M059J (cell line): ENCODE measurements at places on chromosomes 1 and 21.

DNA sequence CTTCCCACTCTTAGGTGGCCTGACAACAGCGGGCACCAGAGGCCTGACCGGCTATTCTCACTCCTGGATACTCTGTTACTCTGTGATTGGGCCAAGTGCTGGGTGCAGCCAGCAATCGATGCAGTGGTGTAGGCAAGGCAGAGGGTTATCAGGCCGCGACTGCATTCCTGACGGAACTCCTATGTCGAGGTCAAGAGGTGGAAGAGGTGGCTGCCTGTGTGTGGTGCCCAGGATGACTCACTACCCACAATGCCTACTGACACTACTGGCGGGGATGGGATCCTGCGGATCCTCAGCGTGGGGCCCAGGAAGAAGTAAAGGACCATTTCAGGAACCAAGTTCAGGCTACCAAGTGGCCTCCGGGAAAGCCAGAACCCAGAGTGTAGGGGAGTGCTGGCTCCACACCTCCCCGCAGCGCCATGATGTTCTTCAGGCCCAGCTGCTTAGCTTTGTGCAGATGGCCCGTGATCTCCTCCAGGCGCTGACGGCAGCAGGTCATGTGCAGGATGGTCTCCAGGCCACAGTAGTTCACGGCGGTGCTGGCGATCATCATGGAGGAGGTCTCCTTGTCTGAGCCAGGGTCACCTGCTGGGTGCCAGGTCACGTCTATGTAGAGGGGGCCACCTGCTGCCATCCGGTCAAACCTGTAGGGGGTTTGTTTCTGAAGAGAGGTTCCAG lies 4.9 kb downstream of the MTHFR start:
- DNase-seq: peak; percentile 48

DNA sequence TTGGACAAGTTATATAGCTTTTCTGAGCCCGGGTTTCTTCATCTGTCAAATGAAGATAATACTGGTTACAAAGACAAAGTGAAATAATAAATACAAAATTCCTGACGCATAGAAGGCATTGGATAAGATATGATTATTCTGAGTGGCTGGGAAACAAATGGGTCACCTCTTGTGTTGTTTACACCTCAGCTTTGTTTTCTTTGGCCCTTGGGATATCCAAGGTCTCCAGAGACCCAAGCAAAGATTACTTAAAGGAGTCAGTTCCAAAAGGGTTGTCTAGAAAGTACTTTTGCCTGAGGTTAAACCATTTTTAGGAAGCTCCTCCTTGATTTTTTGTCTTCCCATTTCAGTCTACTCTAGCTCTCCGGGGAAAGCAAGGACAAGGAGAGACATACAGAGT lies 9.7 kb downstream of the KHDRBS1 start:
- no peak for DNase-seq

- DNase-seq: peak; percentile 35
Observed at GRCh38 chr1:150995896-150996295, 10.8 kb downstream of the MINDY1 start.

DNA sequence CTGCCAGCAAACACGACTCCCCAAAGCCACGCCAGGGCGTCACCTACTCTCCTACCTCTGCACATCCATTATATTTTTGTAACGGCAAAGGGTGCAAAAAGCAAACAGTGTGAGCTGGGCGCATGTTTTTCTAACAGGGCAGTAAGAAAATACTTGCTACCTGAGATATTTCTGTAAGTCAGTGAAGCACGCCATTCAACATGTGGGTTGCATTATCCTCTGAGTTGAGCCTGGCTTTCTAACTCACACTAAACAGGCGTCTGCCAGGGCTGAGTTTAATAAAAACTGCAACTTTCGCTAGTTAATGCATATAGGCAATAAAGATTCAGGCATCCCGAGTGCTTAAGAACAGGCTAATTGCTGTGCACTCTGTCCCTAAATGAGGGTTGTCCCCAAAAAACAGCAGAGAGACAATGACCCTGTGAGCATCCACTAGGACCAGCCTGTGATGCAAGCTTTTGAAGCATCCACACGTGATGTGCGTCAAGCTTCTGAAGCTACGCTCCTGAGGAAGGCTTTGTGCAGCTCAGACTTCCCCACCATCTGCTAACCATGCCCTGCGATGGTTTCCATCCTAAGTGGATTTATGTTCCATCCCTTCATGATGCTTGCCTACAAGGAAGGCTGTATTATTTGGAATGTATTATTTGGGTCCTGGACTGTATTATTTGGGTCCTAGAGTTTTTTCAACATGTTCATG lies 70.0 kb upstream of the SIM2 start:
- DNase-seq: no peak

DNA sequence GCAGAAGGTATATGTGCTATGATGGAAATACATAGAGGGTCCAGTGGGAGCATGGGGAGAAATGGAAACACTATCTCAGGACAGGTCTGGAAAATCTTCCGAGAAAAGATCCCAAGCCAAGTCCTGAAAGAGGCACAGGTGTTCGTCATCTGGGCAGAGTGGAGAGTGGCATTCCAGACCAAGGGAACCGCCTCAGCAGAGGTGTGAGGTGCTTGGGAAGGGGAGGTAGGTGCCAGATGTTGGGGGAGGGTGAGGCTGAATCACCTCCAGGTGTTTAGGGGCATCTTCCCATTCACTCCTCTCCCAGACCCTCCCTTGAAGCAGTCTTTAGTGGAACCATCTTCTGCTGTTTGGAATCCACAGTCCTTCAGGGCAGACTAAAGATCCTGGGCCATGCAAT lies 23.5 kb upstream of the LRRN2 start:
- no peak for DNase-seq

GRCh38 chr1:226976276-226976977 lies 36.3 kb downstream of the COQ8A start:
- DNase-seq: no peak

DNA sequence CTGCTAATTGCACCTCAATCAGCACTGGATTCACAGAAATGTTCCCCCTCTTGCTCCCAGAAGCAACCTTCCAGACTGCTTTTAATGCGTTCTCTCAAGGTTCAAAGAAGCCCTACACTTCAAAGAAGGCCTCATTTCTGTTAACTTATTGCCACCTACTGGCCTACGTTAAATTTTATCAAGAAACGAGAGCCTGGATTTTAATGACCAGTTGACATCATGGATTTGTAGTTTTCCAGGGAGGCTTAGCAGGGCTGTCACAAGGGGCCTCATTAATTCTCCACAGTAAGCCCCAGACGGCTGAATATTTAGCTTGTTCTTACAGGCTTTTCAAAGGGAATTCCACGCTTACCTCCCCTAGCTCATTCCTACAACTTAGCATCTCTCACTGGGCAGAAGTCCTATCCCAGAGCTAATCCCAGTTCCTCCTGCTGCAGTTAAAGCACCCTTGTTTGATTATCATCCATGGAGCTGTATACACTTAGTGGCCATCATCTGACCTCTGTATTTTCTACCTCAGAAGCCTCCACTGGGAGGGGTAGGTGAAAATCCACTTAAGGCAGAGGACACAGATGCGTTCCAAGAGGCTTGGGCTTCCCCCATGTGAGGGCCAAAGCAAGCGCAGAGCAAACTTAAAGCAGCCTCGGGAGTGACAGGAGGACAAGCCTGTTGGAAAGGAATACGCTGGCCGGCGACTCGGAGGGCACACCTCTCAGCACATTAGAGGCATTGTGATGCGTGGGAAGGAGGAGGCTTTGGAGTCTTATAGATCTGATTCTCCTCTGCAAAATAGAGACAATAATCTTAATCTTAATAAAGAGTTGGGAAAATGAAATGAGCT lies 32.2 kb upstream of the CYP4X1 start:
- peak; percentile 20 for DNase-seq

- no peak for DNase-seq
Observed at GRCh38 chr1:235563513-235564061, 59.3 kb upstream of the B3GALNT2 start.

DNA sequence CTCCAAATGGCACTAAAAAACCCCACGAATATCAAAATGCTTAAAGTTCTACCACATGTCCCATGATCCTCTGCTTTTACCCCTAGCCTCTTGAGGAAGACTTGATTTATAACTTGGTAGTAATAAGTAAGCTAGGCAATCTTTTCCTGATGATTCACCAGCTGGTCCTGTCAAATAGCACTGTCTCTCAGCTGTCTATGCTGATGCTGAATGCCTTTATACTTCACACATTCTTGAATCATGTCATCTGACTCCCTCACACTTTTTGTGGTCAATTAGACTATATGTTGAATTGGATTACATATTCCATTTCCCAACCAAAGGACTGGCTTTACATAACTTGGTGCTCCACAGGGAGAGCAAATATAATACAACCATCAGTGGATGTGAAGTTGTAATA lies 16.6 kb downstream of the C21orf91 start:
- DNase-seq: peak; percentile 35

- peak; percentile 35 for DNase-seq
Observed at GRCh38 chr1:244346972-244347618, 104.6 kb downstream of the ADSS2 start.
